CD4-positive, alpha-beta T cell treated with Interleukin-15 for 1 hour (primary cell): ENCODE measurements at places on chromosomes 2 and 18.

DNA sequence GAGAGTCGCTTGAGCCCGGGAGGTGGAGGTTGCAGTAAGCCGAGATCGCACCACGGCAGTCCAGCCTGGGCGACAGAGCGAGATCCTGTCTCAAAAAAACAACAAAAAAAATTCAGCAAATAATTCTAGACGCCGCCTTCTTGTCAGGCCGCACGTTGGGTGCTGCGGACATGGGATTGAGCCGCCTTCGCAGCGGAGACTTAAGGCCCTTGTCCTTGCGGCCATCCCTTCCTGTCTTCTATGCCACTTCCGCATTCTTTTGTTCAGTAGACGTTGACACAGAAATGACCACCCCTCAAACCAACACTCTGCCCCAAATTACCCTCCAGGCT, 15.8 kb downstream of the PTPN18 start:
- DNase-seq: no peak

- DNase-seq: no peak
Measured at GRCh38 chr2:112108178-112108832, 29.9 kb upstream of the FBLN7 start.

GRCh38 chr2:178395941-178396570, 54.9 kb downstream of the PRKRA start:
- no peak for DNase-seq

DNA sequence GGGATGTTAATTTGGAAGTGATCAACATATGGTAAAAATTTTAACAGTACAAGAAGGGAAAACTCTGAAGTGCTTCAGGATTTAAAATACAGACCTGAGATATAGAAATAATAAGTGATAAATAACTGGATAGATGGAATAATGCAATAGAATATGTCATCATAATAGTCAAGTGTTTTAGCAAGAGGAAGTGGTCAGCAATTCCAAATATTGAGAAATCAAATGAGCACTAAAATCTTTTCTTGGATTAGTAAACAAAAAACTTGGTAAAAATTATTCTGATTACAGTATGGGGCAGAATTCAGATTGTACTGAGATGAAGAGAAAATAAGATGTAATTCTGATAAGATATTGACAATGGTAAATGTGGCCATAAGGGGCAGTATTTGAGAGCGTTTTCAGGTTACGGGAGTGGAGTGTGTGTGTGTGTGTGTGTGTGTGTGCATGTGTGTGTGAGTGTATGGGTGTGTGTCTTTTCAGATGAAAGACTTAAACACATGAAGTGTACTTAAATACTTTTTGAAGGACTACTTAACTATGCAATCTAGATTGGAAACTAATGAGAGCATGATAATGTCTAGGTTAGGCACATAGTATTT, 217.9 kb upstream of the ITGA4 start:
- no peak for DNase-seq

DNA sequence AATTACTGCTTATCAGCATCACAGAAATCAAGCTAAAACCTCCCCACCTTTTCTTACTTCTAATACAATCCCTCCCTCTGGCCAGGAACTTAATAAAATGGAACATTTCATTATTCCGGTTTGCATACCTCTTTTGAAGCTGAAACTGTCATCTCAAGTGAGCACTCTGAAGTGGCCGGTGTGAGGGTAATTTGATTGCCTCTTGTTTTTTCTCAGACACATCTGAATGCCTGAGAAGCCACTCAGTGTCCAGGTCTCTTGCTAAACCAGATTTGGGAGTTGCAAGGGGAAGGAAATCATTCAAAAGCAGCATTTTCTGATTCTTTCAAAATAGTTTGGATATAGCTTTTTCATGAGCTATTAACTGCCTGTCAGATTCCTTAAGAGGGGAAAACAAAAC, 190.3 kb downstream of the C1D start:
- DNase-seq: no peak

- no peak for DNase-seq
Measured at GRCh38 chr18:54358495-54359040, 862 bp downstream of the C18orf54 start.

DNA sequence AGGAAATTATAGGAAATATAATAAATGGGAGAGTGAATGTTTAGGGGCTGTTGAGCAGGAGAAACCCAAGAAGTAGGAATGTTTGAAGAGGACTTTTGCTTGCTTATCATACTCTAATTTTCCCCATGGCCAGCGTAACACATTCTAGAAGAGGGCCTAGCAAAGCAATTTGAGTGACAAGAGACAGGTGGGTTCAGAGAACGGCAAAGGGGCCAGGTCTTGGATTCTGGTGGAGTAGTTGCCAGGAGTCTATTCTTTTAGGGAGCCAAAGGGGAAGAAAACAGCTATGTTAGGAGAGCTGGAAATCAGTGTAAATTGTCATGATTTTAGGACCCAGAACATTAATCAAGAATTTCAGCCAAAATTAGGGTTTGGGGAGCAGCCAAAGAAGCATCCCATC, 96.5 kb downstream of the COL5A2 start:
- no peak for DNase-seq

DNA sequence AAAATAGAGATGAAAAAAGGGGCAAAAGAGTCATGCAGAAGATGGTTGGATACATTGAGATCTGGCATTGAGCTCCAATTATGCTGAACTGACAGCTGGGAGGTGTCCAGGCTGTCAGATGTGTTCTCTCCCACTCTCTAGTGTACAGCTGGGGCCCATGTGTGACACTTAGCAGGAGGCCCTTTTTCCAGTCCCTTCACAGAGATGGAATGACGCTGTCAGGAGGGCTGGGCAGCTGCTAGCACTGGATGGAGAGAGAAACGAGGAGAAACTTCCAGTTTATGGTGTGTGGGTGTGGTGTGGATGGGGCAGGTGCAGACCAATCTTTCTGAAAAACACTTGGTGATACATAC, 437.7 kb upstream of the HS6ST1 start:
- no peak for DNase-seq

GRCh38 chr18:7921938-7922587, 354.9 kb downstream of the PTPRM start:
- no peak for DNase-seq

DNA sequence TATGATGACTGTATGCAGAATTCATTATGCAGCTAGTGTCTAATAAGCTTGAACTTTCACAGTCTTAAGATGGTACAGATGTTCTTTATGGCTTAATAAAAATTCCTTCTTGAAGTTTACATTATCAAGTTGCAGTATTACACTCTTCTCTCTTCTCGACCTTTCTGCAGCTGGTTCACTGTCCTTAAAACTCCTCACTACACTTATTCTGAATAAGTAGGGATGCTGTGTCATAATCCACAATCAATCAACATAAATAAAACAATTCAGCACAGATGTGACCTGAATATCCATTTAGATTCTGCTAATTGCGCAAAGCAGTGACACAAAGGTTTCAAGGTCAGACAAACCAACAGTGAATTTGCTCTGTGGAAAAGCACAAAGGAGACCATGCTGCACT, 356.8 kb downstream of the SUCLG1 start:
- DNase-seq: no peak

DNA sequence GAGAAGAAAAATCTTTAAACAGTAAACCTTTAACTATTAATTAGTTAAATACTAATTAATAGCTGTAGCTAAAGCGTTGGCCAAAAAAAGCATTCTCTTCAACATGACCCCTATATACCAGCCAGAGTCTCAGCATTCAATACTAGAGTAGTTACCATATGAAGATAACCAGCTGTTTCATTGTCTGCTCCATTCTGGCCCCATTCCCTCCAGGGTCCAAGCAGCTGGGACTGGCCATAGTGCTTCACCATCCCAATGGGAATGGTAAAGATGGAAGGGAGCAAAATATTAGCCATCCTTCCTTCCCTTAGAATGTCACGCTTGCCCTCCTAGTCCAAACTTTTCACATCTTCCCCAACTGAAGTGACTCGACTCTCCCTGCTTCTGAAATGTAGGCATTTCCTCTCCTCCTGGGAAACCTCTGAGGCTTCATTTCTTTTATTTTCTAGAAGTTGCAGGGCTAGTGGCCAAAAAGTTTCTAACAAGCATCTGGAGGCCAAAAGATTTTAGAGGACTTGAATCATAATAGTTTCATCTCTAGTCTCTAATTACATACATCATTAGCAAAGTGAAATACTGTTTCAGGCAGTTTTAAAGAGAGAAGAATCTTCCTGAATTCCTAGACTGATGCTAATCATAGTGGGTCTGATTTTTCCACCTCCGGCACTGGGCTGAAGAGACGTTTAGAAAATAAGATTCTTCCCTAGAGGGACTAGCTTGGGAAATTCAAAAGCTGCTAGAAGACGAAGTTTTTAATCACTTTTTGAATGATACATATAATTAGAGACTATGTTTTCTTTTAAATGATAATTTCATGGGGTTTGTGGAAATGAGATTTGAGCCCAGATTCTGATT, 52.7 kb downstream of the CCDC68 start:
- DNase-seq: no peak

DNA sequence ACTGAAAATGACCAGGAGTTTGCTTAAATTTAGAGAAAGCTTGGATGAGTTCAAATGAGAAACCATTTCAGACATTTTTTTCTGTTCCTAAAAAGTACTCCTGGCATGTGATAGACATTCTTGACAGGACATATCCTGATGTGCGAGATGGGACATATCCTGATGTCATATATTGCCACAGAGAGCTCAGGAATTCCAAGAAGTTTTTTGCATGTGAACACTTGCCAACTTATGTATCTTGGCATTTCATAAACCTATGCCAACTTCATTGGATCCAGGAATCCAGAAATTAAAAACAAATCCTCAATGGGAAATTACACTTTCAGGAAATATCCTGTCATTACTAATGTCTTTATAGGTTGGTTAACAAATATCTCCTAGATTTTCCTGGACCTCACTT, 2.9 kb upstream of the SERPINB3 start:
- DNase-seq: no peak

DNA sequence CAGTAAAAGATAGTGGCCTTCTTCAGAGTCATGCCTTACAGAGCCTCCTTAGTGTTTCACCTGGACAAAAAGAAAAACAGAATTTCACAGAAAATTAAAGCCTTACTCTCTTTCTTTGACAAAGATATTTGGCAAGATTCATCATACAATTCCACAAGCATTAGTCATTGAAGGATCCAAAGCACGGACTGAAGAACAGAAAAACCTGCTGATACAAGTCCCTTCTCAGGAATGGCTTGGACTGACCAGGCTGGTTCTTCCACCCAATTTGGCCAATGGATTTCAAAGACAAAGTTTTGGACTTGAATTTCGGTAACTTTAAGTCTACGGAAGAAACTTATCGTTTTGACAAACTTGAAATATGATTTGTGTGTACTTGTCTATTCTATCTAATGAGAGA, 39.1 kb upstream of the GALNT3 start:
- DNase-seq: no peak

DNA sequence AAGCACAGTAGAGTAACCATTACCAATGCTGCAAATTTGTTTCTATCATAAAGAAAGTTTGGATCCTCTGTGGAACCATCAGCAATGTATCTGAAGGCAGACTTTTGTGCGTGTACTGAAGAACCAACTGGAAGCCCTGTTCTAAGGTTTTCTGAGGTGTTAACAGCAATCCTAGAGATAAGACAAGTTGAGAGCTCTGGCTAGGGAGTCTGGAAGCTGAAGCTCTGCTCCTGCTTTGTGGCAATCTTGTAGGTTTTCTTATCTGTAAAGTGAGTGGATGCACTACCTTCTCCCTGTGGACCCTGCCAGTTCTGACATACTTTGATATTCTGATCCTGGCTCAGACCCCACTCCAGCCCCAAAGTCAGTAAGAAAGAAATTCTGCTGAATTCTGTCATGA, 171.2 kb upstream of the SLC14A2 start:
- no peak for DNase-seq

DNA sequence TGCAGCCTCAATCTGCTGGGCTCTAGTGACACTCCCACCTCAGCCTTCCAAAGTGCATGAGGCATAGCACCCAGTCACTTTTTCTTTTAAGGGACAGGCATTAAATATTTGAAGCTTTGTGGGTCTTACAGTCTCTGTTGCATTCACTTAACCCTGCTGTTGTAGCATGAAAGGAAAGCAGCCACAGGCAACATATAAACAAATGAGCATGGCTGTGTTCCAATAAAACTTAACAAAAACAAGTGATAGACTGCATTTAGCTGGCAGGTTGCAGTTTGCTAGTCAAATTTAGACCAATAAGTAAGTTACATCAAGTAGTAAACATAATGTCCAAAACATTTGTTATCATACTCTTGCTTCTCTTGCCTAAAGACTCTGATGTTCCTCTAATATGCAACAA, 297.3 kb upstream of the MMADHC start:
- no peak for DNase-seq

GRCh38 chr2:9655441-9656269, 24.9 kb upstream of the YWHAQ start:
- DNase-seq: no peak

- peak; percentile 62 for DNase-seq
Measured at GRCh38 chr2:207503234-207503633, 26.5 kb upstream of the CREB1 start.

- no peak for DNase-seq
Measured at GRCh38 chr2:50108245-50108644, 923.7 kb downstream of the NRXN1 start.

GRCh38 chr2:1477196-1478040, 64.2 kb downstream of the TPO start:
- peak; percentile 10 for DNase-seq

GRCh38 chr2:63064197-63064596, 13.6 kb downstream of the OTX1 start:
- DNase-seq: no peak

DNA sequence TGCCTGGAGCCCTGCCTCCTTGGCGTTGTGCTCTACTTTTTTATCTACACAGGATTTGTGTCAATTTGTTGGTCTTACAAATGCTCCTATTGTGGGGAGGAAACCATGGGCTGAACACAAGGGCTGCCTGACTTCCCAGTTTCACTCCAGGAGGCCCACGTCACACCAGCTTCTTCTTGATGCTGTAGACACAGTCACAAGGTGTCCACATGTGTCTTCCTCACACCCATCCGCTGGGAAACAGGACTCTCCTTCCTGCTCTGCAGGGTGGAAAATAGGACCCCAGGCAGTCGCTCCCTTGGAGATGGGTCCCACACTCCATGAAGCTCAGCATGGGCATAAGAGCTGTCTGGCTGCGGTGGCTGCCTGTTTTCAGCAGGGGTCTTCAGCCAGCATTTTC, 468.2 kb downstream of the EPHA4 start:
- no peak for DNase-seq

- DNase-seq: peak; percentile 83
Measured at GRCh38 chr18:77063260-77063659, 69.3 kb downstream of the MBP start.

GRCh38 chr2:173884025-173884802, 81.0 kb downstream of the SP3 start:
- peak; percentile 35 for DNase-seq

DNA sequence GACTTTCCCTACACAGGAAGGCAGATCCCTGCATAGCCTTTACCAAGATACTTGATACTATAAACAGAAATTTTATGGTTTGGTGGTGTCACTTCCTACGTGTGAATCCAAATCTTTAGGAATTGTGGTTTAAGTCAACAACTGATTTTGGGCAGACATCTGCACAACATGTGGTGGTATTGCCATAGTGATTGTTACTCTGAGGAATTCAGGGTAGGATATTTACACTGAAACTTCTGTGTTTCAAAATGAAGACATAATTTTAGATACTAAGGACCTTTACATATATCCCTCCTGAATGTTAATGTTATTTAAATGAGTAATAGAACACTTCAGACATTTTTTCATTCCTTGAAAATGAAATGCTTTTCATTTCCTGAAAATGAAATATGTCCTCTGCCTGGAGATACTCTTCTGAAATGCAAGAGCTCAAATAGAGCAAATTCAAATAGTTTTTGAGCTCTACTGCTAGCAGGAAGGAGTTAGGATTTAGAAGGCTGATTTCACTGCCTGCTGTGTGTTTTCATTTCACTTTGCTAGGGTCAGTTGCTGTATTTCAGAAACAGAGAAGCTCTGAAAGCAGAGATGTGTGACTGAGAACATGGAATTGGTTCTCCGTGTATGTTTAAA, 77.2 kb downstream of the MDH1 start:
- no peak for DNase-seq
